ENCODE measurements at places on chromosomes 2 and 18.
A peak's percentile ranks its signal among the peaks of the same experiment; 100 is the strongest.

GRCh38 chr2:11872247-11872947, 126.0 kb downstream of the LPIN1 start:
- DNase-seq, result peak; percentile 31

- no peak for DNase-seq
Measured at GRCh38 chr18:1011349-1011748, 106.7 kb downstream of the ADCYAP1 start.

GRCh38 chr2:219111375-219112061, 49.1 kb downstream of the NHEJ1 start:
- DNase-seq, result no peak

- DNase-seq, result no peak
Measured at GRCh38 chr2:119402645-119403560, 28.8 kb upstream of the TMEM37 start.

- DNase-seq, result peak; percentile 82
Measured at GRCh38 chr2:216371721-216372702, at the start of gene MARCHF4. Gene MARCHF4, minus strand, starts transcription at chr2:216372483. Its CDS starts 2,223 bp downstream, at chr2:216370260.

- no peak for DNase-seq
Measured at GRCh38 chr18:2325308-2325849, 245.9 kb downstream of the METTL4 start.

DNA sequence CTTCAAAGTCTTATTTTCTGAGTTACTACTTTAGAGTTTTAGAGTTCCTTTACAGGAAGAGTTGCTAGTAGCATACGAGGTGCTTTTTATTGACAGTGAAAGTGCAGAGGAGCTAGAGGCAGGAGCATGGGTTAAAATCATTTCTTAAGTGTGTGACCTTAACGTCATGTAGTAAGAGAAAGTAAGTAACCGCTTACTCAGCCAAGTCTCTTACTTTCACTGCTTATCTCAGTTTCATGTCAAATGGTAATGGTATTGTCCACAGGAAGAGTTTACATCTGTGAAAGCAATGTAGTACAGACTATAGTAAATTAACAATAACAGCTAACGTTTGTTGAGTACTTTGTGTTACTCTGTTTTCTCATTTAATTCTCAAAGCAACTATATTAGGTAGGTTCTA, 12.6 kb downstream of the NDUFAF7 start:
- no peak for DNase-seq

DNA sequence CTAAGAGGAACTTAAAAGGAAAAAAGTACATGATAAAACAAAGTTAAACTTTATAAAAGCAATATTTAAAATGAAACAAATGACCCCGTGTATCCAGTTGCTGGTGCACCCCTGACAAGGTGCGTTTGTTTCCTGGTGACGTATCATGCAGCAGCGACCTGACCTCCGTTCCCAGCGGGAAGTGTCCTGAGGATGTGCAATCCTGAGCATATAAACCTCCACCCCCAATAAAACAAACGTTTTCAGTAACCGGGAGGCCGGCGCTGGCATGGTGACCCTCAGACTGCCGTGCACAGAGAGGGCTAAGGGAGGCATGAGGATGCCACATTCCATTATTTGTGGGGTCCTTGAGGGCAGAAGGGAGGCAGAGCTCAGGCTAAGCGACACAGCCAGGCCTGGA, 14.8 kb downstream of the SLC66A2 start:
- no peak for DNase-seq

DNA sequence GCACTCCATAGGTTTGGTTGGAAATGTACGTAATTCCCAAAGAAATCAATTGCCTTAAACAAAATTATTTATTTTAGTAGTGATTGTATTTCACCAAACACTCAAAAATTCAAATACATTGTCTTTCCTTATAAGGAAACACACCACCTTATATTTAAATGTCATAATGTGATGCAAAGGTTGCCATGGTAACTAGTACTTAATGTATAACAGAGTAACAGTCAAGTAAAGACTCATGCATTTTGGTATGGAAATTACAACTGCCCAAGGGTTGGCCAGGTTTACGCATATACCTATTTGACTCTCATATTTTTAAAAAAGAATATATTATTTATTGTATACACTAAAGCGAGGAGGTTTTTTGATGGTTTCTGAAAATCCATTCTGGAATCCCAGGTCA, 231.2 kb downstream of the TCF4 start:
- no peak for DNase-seq

- DNase-seq, result no peak
Measured at GRCh38 chr18:55301824-55302166, 286.2 kb downstream of the TCF4 start.

- no peak for DNase-seq
Measured at GRCh38 chr2:145741636-145742035, 1221.7 kb upstream of the ZEB2 start.

- no peak for DNase-seq
Measured at GRCh38 chr18:23398401-23398800, 54.7 kb upstream of the RIOK3 start.

- no peak for DNase-seq
Measured at GRCh38 chr2:163573652-163574051, 162.2 kb downstream of the FIGN start.

DNA sequence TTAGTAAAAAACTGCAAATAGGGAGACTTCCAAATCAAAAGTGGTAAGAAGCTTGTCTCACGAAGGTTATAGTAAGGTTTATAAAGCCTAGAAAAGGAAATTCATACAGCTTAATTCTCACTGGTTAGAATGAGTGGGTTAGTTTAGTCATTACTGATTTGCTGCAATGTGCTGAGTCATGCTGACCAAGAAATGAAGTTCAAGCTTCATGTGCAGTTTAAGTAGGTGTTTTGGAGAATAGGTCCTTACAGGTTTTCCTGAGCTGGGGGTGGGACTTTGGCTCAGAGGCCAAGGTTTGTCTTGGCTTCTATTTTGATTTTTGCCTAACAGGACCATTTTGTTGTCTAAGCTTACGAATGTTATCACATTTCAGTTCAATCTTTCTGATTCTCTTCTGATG, 15.1 kb downstream of the CLIP4 start:
- DNase-seq, result no peak

GRCh38 chr2:124482551-124482950, 457.5 kb downstream of the CNTNAP5 start:
- DNase-seq, result no peak

- no peak for DNase-seq
Measured at GRCh38 chr18:76346490-76347130, 148.4 kb downstream of the ZNF516 start.

DNA sequence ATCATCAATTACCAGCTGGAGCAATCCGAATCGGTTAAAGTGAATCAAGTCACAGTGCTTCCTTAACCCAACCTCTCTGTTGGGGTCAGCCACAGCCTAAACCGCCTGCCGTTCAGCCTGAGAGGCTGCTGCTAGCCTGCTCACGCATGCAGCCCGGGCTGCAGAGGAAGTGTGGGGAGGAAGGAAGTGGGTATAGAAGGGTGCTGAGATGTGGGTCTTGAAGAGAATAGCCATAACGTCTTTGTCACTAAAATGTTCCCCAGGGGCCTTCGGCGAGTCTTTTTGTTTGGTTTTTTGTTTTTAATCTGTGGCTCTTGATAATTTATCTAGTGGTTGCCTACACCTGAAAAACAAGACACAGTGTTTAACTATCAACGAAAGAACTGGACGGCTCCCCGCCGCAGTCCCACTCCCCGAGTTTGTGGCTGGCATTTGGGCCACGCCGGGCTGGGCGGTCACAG, 496 bp upstream of the ITGA4 start:
- DNase-seq, result no peak

DNA sequence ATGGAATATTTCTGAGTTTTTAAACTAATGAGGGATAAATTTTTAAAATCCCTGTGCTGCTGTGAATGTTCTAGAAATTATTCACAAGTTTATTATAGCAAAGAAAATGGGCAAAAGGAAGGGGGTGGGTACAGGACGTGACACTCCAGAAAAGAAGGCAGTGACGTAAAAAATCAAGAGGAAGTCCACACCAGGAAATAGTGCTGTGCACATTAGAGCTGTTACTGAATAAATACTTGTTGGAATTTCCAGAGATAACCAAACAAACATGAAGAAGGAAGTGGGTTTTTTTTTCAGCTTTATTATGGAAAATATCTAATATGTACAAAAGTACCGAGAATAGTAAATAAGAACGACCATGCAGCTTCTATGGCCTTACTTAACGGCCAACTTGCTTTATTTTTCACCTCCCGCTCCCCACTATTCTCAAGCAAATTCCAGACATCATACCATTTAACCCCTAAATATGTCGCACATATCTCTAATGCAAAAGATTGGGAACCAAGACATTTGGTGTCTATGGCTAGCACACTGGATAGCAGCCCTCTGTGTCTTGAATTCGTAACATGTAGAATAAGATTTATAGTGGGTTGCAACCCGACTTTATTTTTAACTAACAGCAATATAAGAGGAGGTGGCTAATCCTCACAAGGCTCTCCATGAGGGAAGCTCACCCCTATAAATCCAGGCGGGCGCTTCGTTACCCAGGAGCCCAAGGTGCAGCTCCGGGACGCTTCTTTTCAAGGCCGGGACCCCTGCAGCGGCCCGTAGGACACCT, 580 bp upstream of the NDUFV2 start:
- DNase-seq, result peak; percentile 2

DNA sequence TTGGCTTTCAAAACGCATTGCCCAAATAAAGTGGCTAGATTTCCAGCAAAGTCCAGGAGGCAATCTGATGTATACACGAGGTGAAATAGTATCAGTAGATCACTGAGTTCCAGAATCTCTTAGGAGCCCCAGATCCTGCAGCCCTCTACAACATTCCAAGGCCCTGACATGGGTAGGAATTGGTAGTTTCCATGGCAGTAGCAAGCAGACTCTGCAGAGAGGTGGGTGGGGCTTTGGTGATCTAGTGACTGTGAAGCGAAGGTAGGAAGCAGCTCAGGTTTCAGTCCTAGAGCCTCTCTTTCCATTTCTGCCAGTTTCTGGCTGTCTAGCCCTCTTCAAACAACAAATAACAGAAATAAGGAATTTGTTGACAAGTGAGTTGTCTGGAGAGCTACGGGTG, 13.8 kb upstream of the SGPP2 start:
- peak; percentile 32 for DNase-seq

DNA sequence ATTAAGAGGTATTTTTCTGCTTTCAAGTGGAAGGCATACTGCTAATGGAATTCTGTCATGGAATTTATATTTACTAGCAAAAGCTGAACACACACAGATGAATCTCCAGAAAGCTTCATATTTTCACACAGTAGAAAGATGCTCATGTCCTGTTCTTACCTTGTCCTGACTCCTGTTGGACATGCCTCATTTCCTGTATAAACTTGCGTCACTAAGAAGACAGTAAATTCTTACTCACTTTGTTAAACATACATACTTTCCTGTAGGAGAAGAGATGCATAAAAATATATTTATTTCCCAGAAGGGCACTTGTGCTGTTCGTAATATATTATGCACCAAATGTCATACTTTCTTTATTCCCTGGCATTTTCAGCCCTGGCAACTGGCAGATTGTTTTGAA, 238.3 kb upstream of the RASGRP3 start:
- no peak for DNase-seq

DNA sequence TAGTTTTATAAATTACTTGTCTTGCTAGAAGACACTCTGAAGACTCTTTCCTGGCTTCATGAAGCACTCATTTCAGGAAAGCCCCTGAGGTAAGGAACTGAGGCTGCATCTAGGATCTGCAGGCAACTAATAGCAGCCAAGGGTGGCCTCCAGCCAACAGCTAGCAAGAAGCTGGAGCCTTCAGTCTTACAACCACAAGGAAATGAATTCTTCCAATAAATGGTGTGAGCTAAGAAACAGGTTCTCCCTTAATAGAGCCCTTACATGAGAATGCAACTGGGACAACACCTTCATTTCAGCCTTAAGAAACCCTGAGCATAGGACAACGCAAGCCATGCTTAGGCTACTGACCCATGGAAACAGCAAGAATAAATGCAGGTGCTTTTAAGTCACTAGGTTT, 254.6 kb upstream of the RBBP8 start:
- no peak for DNase-seq

GRCh38 chr2:95761556-95761955, 169.8 kb downstream of the TRIM43 start:
- no peak for DNase-seq

GRCh38 chr18:57088883-57089282, 58.0 kb upstream of the BOD1L2 start:
- peak; percentile 7 for DNase-seq

- no peak for DNase-seq
Measured at GRCh38 chr2:18626256-18626668, 36.9 kb upstream of the NT5C1B start.

DNA sequence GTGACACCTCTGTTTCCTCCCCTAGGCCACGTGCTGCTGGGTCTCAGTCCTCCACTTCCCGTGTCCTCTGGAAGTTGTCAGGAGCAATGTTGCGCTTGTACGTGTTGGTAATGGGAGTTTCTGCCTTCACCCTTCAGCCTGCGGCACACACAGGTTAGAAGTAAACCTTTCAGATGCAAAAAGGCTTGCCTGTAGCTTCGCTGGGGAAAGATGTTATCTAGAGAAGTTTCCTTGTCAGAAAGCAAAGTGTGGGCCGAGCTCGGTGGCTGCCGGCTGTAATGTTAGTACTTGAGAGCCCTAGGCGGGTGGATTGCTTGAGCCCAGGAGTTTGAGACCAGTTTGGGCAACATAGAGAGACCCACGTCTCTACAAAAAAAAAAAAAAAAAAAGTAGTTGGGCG, 16.7 kb downstream of the IL1R2 start:
- DNase-seq, result no peak

- DNase-seq, result no peak
Measured at GRCh38 chr2:213288913-213289700, 4.8 kb downstream of the SPAG16 start.

DNA sequence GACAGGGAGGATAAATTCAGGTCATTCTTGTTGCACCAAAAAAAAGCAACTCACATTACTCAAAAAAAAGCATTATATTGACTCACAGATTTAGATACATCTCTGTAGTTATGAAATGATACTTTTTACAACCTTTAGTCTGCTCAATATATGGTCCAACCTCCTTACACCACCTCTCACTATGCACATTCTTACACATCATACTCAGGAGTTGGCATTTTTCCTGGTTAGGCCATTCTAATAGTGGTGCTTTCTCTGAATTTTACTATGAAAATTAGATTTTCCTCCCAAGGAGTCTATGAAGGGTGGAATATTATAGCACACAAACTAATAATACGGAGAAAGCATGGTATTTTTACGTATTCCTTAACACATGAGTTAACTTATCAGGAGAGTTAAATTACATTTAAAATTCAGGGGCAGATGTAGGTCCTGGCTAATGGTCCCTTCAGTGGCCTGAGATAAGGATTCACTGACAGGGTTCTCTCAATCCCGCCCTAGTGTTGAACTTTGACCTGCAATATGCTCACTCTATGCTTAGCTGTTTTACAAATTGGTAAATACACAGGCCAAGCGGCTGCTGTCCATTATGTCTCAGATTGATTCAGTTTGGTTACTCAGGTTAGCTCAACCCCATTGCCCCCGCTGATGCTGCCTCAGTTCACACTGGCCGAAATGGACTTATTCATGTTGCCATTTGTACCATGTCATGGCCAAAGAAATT, 153.6 kb downstream of the NCKAP5 start:
- DNase-seq, result no peak

DNA sequence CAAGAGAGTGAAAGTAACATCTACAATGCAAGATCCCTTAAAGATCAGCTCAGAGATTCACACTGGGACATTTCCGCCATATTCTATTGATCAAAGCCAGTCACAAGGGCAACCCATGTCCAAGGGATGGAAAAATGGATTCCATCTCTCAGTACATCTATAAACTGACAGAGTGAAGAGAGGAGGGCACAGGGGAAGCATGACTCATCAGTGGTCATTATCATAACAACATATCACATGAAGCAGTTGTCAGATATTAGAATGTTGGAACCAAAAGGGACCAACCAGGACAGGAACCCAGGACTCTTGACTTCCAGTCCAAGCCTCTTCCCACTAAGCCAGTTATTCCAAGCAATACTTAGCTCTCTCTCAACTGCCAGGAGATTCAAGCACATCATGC, 54.9 kb upstream of the IGFBP2 start:
- no peak for DNase-seq

All from NCI-H1105 treated with DMSO at 0.1 percent for 48 hours (cell line).